ENCODE measurements at places on chromosomes 6 and 20.

DNA sequence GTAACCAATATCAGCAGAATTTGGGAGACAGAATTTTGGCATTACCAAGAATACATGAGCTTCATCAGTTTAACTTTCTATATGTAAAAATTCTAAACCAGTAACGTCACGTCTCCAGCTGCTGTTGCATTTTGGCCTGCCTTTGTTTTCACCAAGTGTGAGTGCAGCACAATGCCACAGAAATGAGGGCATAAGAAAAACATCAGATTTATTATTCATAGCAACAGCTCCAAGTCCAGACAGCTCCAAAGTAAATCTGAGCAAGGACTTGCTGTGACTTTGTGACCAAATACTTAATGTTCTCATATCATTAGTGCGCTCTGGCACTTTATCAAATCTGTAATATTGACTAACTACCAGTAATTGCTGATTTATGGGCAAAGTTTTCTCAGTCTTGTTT, 11.0 kb upstream of the FBXL4 start:
- DNase-seq: no peak

DNA sequence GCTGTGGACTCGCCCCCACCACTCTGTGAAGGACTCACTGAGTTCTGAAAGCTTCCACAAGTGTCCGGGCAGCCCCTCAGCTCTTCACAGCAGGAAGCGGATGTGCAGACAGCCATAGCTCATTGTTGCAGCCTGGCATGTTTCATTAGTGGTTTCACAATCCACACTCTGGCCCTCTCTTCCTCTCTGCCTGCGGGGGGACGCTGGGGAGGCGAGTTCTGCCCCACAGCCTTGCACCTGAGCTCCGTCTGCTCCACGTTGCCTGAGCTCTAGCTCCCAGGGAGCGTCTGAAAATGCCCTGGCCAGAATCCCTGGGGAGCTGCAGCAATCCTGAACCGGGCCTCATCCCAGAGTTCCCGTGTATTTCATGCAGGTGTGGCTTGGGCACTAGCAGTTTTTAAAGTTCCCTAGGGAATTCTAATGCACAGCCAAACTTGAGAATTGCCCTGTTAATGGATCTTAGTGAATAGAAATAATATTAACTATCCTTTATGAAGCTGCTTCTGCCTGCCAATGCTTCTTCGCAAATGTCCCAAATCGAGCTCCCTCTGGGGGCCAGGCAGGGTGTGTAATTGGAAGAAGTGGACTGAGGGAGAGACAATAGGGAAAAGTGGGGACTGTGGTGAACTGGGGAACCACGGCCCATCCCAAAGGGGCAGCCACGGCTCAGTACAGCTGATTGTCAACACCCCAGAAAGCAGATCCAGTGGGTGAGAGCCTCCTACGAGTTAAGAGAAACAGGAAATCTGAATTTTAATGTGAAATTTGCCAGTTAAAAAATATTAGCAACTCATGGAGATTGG, 51.5 kb downstream of the CTCFL start:
- DNase-seq: no peak

- DNase-seq: no peak
Measured at GRCh38 chr20:35981969-35982368, 13.6 kb downstream of the CNBD2 start.

- DNase-seq: no peak
Measured at GRCh38 chr6:44180886-44181285, 22.3 kb downstream of the CAPN11 start.

DNA sequence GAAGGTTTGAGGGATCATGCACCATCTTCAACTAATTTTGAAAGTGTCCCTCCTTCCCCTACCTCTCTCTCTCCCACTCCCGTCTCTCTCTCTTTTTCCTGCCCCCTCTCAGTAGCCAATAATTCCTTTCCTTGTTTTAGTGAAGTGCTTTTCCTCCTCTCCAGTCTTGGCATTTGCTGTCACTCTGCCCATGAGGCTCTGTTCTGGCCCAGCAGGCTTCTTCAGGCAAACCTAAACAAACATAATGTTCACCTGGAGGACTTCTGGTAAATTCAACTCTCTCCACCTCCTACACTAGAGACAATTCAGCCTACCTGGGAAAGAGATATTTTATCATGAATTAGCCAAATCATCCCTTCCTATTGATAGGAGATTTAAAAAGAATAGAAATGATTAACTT, 320.4 kb upstream of the RNF24 start:
- no peak for DNase-seq

DNA sequence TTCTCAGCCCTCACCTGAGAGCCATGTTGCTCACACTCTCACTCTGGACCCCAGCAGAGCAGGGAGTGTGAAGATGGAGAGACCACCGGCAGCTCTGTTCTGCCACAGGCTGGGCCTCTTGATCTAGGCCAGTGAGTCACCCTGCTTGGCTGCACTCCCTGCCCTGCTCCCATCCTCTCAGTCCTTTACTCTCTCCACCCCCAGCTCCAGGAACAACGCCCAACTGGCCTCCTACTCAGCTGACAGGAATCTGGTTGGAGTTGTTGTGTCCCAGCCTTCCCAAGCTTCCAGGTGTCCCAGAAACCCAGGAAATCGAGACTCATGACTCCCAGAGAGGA, at the start of gene PSORS1C1:
Gene PSORS1C1 (plus strand): TSS at position 260 of the 338 bp plus-strand sequence. CDS start 14,833 bp downstream, outside the sequence.
- DNase-seq: no peak

DNA sequence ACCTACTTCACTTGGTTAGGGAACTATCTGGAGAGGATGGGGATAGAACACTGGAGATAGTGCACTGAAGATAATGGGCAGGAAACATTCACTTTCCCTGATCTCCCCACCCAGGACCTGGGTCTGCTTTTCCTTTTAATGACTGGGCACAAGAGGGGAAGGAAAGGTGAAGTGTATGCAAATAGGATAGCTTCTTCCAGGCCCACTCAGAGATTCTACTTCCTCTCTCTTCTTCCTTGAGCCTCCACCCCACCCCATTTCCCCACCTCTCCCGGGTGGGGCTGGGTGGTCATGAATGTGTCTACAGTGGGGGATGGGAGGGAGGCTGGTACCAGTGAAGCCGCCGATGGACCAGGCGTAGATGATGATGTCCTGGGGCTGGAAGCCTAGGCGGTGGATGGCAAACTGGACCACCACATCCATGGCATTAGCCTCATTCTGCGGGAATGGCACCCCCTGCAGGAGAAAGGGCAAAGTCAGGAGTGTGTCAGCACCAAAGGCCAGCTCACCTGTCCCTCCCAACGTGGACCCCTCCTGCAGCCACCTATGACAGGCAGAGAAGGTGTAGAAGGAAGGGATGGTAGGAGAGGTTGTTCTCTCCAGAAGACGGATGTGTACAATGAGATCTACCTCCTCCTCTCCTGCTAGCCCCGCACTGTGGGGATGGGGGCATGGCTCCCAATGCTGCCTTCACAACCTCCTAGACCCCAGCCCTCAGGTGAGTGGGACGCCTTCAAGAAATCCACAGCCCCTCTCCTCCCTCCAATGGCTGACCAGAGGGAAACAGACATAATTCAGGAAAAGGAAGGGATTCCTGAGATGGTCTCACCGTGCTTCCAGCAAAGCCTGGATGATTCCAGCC, 8.6 kb upstream of the LY6G5C start:
- no peak for DNase-seq

DNA sequence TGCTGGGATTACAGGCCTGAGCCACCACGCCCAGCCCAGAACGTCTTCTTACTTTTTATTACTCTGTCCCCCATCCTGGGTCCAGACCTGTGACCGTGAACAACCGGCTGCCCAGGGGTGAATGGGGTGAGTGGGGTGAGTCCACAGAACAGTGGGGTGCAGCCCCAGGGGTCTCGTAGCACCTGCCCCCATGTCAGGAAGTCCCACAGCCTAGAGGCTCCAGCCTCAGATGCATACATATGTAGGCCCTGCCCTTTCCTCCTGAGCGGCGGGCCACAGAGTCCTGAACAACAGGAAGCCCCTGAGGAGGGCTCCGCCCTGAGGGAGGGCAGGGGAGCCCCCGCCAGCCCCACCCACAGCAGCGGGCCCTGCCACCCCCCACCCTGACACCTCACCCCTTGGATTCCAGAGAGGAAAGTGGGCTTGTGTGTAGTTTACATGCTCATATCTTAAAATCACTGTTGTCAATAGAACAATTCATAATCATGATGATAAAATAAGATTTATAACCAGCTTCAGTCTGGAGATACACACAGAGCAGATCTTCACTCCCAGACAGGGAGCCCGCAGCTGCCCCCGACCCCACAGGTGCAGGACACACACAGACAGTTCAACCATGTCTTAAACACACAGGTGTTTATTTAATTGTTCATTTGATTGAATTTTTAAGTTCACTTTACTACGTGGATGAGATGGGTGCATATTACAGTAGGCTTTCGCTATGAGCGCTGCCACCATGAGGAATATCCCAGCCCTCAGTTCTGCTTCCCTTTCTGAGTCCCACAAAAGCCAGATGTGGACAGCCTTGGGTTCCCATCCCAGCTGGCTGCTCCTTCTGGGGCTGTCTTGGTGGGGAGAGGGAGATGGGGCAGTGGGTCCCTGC, 12.4 kb upstream of the GMEB2 start:
- peak; percentile 68 for DNase-seq

DNA sequence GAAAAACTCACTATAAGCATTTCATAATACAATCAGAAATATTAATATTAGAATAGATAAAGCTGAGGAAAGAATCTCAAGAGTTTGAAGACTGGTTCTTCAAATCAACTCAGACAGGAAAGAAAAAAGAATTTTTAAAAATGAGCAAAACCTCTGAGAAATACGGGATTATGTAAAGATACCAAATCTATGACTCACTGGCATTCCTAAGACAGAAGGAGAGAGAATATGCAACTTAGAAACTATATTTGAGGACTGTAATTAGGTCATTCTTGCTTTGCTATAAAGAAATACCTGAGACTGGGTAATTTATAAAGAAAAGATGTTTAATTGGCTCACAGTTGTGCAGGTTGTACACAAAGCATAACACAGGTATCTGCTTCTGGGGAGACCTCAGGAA, 665.1 kb downstream of the RNF144B start:
- no peak for DNase-seq

DNA sequence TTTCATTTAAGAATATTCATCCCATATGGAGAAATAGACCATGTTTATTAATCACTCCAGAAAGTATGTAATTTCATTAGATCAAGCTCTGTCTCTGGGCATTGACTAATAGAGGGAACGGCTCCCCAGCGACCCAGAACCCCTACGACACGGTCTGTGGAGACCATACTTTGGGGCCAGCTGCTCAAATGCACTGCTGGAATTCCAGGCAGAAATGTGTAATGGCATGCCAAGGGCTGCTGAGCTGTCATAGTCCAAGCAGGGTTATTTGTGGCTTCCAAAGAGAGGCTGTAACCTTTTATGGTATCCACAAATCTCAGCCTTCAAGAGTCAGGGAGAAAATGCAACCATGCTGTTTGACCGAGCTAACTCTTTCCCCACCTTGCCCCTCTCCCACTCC, 755.8 kb downstream of the DHX35 start:
- DNase-seq: no peak

DNA sequence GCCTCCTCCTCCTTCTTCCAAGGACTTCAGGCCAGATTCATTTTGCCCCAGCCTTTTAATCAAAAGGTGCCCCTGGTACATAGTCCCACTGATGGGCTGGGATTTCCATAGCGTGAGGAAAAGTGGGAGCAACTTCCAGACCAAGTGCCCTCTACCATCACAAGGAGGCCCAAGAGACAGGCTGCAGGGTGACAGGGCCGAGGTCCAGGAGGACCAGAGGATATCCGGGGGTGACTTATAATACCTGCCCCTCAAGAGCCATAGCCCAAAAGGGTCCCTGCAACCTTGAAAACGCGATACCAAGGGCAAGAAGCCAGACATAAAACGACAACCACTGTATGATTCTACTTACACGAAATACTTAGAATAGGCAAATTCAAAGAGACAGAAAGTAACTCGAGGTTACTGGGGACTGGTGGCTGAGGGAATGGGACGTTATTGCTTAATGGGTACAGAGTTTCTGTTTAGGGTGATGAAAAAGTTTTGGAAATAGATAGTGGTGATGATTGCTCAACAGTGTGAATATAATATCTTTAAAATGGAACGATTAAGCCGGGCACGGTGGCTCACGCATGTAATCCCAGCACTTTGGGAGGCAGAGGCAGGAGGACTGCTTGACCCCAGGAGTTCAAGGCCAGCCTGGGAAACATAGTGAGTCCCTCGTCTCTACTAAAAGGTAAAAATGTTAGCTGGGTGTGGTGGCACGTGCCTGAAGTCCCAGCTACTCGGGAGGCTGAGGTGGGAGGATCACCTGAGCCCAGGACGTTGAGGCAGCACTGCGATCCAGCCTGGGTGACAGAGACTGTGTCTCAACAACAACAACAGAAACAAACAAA, 71.9 kb downstream of the NOL4L start:
- peak; percentile 55 for DNase-seq

GRCh38 chr6:154127657-154128056, 88.6 kb downstream of the OPRM1 start:
- no peak for DNase-seq

- no peak for DNase-seq
Measured at GRCh38 chr6:37244430-37245310, 12.9 kb upstream of the TBC1D22B start.

DNA sequence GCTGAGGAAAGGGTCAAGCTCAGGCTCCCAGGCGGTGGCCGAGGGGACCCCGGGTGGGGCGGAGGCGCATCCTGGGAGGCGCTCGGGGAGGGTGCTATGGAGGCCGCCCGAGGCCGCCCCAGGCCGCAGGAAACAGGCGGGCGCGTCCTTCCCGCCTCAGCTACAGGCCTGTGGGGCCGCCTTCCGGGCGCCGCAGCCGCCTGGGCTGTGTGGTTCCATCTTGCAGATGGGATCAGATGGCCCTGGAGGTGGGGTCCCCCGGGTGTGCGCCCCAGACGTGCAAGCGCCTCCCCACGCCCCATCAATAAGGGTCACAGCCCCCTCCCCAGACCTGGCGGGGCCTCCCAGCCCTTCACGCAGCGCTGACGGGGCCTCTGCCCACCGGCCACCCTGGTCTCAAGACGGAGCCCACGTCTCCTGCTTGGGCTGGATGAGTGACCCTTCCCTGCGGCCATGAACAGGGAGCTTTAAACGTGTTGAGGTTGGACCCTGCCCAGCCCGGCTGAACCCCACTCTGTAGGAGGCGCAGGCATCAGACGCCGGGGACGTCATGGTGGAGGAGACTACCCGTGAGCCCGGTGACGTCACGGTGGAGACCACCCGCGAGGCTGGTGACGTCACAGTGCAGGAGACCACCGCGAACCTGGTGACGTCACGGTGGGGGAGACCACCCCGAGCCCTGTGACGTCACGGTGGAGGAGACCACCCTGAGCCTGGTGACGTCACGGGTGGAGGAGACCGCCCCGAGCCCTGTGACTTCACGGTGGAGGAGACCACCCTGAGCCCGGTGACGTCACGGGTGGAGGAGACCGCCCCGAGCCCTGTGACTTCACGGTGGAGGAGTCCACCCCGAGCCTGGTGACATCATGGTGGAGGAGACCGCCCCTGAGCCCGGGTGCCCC, 267.0 kb downstream of the DLL1 start:
- no peak for DNase-seq

- no peak for DNase-seq
Measured at GRCh38 chr6:133242637-133243585, 1.8 kb downstream of the EYA4 start.

All from naive thymus-derived CD8-positive, alpha-beta T cell (primary cell).